Kidney (tissue), 22 donors: ENCODE measurements at places on chromosomes 4 and X. TPM values are rescaled to one million over a fixed set of nuclear protein-coding genes. Genes with fewer than 3 reads are reported as not detected.

GRCh38 chrX:21632027-21632426 is 26.1 kb downstream of the KLHL34 start:
- no peak for DNase-seq

DNA sequence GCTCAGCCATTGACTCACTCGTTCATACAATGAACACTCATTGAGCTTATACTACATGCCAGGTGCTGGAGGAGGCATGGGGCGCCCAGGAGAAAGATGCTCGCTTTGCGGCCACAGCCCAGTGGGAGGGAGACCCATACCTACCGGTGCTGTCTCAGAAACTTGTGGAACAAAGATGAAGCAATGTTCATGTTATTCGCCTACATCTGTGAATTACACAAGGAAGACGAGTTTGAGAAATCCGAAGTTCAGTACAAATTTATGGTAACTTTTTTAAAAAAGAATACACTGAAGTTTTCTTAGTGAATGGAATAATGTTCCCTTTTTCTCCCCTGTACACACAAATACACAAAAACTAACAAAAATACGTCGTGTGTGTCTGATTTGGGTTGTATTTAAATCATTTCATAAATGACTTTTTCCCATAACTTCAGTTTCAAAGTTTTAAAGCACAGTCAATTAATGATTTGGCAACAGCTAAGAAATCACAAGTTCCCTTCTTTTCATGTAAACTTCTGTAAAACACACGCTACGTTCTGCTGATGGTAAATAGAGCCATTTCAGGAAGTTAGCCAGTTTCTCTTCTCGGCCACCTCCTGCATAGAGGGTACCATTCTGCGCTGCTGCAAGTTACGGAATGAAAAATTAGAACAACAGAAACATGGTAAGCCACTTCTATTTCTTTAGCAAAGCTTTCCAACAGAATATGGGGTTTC is at the start of gene TLR8:
TLR8 (plus strand) TSS at position 575 of the 716 bp plus-strand sequence; CDS start at position 662, 87 bp downstream.
- DNase-seq, result no peak

GRCh38 chr4:48766131-48766792 is 13.8 kb downstream of the FRYL start:
- DNase-seq, result no peak

DNA sequence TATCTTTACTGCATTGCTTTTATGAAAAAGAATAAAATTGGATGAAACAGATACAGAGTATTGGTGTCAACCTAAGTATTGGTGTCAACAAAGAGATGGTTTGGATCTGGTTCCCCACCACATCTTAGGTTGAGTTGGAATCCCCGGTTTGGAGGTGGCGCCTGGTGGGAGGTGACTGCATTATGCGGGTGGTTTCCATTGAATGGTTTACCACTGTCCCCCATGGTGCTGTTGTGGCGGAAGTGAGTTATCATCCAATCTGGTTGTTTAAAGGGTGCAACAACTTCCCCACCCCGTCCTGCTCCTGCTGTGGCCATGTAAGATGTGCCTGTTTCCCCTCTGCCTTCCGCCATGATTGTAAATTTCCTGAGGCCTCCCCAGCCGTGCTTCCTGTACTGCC is 52.8 kb upstream of the CD99 start:
- no peak for DNase-seq

DNA sequence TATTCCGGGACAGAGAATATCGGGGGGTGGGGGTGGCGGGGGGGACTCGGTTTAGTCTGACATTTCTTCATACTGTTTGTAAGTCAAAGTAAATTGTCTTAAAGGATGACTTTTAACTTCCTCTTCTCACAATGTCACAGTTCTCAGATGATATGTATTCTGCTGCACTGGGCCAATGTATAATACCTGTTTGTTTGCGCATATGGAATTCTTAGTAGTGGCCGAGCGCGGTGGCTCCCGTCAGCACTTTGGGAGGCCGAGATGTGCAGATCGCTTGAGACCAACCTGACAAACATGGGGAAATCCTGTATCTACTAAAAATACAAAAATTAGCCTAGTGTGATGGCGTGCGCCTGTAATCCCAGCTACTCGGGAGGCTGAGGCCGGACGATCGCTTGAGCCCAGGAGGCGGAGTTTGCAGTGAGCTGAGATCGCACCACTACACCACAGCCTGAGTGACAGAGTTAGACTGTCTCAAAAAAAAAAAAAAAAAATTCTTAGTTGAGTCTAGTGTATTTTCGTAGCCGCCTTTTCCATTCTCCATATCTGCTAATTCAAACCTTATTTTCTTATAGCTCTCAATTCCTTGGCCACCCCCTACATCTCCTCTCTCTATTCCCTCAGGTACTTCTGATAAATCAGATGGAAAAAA is 851 bp downstream of the POLR2B start:
- peak; percentile 22 for DNase-seq

- no peak for DNase-seq
Measured at GRCh38 chr4:31088600-31089230, 368.5 kb downstream of the PCDH7 start.

DNA sequence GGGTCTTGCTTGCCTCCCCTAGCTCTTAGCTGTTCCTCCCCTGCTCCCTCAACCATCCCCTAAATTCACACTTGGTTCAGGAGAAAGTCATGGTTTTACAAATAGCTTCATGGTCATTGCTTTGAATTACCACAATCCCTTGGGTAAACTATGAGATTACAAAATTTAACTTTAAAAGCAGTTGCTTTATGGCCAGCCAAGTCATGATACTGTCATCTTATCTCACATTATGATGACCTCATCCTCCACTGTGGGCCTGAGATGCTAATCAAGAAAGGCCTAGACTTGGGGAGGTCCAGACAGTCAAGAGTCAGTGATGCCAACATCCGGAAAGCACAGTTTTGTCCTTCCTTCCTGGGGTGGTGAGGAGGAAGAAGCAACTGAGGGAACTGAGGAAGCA is 10.5 kb upstream of the FGF16 start:
- DNase-seq, result no peak

DNA sequence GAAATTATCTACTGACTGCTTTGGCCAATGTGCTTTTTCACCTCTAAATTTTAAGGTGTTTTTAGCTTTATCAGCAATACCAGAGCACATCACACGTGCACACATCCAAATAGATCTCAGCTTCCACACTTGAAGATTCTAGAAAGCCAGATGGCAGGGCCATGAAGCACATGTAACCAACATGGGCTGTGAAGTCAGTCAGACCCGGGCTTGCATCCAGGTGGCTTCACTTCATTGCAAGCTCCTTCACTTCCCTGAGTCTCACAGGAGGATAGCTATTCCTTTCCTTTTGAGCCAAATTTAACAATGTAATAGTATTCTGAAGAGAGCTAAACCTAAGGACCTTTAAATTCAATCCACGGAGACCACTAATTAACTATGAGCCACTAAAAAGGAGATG is 86.5 kb downstream of the SH3RF1 start:
- no peak for DNase-seq

DNA sequence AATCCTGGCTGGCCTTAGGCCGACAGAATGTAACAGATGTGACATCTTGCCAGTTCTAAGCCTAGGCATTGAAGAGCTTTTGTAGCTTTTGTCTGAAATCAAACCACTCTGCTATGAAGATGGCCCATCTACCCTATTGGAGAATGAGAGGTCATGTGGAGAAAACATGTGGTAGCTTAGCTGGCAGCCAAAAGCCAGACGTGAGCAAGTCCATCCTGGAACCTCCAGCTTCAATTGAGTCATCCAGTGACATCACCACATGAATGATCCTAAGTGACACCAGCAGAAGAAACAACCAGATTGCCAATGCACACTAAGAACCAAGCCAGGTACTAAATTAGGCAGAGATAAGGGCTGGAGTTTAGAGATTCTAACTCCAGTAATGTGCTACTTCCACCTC is 154.8 kb upstream of the ZFP42 start:
- DNase-seq, result no peak

- DNase-seq, result no peak
Measured at GRCh38 chr4:118113220-118113619, 78.9 kb downstream of the NDST3 start.

DNA sequence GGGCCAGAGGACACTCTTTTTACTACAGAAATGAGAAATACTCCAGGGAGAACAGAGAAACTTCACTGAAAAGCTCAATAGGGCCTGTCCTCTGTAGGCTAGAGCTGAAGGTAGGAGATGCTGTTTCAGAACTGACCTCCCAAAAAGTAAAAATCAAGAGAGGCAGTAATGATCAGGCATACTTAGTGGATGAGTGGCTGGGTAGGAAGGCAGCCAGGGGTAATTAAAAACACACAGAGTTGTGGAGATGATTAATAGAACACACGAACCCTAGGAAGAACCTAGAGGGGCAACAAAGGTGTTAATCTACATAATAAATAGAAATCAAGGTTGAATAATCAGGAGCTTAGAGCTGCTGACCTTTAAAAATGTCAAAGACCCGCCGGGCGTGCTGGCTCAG is 582.4 kb upstream of the ADGRL3 start:
- DNase-seq, result no peak

DNA sequence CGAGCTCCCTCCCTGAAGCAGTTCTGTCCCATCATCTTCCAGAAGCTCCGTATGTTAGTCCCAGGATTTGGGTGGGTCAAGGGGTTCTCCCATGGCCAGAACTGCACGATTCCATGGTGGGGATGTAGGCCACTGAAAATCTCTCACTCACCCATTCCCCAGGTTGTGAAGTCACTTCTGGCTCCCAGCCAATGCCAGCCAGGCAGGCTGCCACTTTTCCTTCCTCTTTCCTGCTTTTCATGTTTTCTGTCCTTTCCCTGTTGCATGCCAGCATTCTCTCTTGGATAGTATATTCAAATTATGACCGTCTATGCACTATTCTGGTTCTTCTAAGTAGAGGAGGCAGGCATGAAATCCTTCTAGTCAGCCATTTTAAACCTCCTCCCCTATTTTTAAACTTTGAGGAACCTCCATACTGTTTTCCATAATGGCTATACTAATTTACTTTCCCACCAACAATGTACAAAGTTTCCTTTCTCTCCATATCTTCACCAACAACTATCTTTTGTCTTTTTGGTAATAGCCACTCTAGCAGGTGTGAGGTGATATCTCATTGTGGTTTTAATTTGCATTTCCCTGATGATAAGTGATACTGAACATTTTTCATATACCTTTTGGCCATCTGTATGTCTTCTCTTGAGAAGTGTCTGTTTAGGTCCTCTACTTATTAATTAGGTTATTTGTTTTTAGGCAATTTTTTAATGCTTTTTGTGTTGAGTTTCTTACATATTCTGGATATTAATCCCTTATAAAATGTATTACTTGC is 182.1 kb upstream of the TET2 start:
- DNase-seq, result no peak

GRCh38 chr4:31518796-31519250 is 798.7 kb downstream of the PCDH7 start:
- DNase-seq, result no peak

- DNase-seq, result no peak
Measured at GRCh38 chr4:94399721-94400120, 52.0 kb upstream of the PDLIM5 start.

DNA sequence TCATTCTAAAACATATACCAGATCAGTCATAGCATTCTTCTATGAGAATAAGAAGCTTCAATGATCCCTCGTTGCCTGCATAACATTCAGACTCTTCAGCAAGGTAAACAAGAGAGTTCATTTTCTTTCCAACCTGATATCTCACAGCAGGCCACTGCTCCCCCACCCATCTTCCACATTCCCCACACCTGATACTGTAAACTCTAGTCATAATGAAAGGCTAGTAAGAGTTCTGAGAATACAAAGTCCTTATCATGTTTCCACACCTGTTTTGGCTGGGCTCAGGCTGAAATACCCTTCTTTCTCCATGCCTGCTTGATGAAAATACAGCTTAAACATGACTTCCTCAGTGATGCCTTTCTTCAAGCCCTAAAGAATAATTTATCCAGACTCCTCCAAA is 2.3 kb upstream of the AASDH start:
- no peak for DNase-seq

- DNase-seq, result peak; percentile 45
Measured at GRCh38 chrX:53223955-53224859, 800 bp downstream of the KDM5C start.

DNA sequence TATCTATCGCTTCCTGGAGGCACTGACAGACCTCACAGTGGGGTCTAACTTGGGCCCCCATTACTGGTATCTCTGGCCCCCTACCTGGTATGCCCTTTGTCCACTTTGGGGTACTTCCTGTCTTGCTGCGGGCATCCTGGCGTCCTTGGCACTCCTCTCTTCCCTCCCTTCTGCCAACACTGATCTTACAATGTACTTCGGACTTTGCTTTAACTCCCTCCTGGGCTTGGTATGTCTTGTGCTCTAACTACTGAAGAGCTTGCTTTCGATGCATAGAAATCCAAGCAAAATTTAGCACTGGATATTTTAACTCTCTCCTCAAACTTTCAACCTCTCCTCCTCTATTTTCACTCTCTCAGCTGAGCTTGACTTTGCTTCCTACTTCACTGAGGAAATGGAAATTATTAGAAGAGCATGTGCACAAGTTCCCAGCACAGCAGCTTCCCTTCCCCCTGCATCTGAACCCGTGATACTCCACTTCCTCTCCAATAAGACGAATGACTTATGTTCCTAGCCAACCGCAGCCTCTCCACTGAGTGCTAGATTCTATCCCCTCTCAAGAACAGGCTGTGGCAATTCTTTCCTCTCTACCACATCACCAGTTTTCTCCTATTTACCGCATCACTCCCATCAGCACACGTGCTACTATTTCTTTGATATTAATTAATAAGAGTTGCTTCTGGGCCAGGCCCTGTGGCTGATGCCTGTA is 52.9 kb downstream of the SUPT20HL2 start:
- peak; percentile 24 for DNase-seq

- DNase-seq, result no peak
Measured at GRCh38 chr4:86054286-86055032, 305.4 kb downstream of the MAPK10 start.

DNA sequence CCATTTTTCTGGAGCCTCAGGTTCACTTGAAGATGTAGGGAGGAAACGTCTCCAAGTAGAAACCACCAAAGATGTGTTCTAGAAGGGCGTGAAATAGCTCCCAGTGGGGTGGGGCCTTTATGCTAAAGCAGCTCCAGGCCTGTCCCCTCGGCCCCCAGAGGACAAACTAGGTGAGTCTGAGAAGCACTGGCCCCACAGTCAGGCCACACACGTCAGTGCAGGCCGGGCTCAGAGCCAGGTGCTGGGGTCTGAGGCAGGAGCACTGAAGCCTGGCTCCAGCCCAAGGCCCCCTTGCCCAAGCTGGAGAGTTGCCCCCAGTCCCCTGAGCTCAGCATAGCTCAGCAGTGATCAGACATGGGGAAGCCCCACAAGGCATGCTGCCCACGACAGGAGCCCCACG is 95.4 kb upstream of the PSAPL1 start:
- DNase-seq, result no peak

BTK gene
- total RNA-seq, result 13.9 TPM

FAM114A1 gene
- 31.1 TPM for total RNA-seq

GAGE2A gene
- not detected for total RNA-seq

RNF175 gene
- total RNA-seq, result 0.25 TPM

CISD2 gene
- 25.6 TPM for total RNA-seq

PRICKLE3 gene
- 11.6 TPM for total RNA-seq

CABS1 gene
- not detected for total RNA-seq

TCEAL7 gene
- total RNA-seq, result 2.6 TPM

DUSP21 gene
- total RNA-seq, result not detected

SUPT20HL2 gene
- not detected for total RNA-seq

PITX2 gene
- 3.2 TPM for total RNA-seq

INTS6L gene
- 7.7 TPM for total RNA-seq

EPHA5 gene
- 0.22 TPM for total RNA-seq

WDR19 gene
- 42.5 TPM for total RNA-seq

XG gene
- 0.50 TPM for total RNA-seq

DMP1 gene
- not detected for total RNA-seq

IDH3G gene
- 62.1 TPM for total RNA-seq

OTUD5 gene
- 56.2 TPM for total RNA-seq
